ENCODE measurements at places on chromosomes 6 and 20. TPM values are rescaled to one million over a fixed set of nuclear protein-coding genes. Genes with fewer than 3 reads are reported as not detected.

GRCh38 chr6:32459781-32460424, 20.2 kb downstream of the HLA-DRA start:
- no peak for DNase-seq

DNA sequence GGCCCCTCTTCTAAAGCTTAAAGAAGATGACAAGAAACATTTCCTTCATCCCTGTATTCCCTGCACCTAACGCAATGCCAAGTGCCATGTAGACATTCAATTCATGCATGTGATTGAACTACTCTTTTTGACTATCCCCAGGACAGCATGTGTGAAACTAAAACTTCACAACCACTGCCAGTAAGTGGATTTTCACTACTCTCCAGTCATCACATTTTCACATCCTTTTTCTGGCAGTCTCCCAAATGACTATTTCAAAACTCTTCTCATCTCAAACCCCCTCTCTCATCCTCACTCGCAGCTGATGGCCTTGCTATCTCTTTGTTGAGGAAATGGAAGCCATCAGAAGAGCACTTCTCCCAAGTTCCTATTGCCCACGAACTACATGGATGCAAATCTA, 122.6 kb downstream of the OPRM1 start:
- DNase-seq = no peak

The RGS19 gene
- 3.1 TPM for total RNA-seq

DNA sequence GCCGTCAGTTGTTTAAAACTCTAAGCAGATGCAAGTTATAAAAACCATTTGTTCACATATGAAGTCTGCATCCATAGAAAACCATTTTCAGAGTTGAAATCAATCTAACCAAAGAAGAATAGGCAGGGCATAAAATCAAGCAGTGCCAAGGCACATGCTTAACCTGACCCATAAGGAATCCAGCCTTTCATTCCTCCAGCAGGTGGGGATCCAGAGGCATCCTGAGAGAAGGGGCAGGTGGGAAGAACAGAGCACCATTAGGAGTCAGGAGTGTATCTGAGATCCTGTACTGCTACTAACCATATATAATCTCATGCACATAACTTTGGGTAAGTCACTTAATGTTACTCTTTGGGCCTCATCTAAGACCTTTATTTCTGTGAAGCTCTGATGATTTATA, 29.4 kb upstream of the FOXO3 start:
- no peak for DNase-seq

- no peak for DNase-seq
Measured at GRCh38 chr6:36976007-36976264, 10.1 kb downstream of the MTCH1 start.

- DNase-seq = no peak
Measured at GRCh38 chr6:168585441-168585840, 144.5 kb downstream of the SMOC2 start.

The METTL24 gene
- 2.0 TPM for total RNA-seq

The OXT gene
- total RNA-seq = not detected

DNA sequence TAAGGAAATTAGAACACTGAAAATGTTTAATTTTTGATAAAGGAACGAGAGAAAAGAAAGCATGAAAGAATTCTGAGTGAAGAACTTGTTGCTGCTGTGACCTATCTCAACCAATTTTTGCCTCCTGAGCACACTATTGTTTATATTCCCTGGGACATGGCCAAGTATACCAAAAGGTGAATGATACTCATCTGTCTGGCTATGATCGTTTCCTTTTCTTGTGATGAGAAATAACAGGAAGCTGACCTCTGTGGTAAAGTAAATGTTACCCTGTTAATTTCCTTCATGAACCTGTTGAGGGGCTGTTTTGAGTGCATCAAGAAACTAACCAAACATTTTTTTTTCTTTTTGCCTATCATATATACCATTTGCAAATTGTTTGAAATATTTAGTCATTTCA, 69.1 kb downstream of the FIG4 start:
- no peak for DNase-seq

The TMEM217 gene
- total RNA-seq = 1.0 TPM

DNA sequence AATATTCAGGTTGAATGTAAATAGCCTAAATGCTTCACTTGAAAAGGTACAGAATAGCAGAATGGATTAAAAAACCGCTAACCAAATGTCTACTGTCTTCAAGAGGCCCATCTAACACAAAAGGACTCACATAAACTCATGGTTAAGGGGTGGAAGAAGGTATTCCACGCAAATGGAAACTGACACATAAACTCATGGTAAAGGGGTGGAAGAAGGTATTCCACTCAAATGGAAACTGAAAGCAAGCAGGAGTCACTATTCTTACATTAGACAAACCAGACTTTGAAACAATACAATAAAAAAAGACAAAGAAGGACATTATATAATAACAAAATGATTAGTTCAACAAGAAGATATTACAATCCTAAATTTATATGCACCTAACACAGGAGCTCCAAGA, 38.3 kb upstream of the PKIB start:
- DNase-seq = no peak

The ALDH8A1 gene
- 0.57 TPM for total RNA-seq

The MYLK2 gene
- 0.11 TPM for total RNA-seq

The SPDEF gene
- 0.19 TPM for total RNA-seq

GRCh38 chr20:36441416-36441815, 99.9 kb upstream of the MYL9 start:
- no peak for DNase-seq

The SCAF8 gene
- 62.7 TPM for total RNA-seq

DNA sequence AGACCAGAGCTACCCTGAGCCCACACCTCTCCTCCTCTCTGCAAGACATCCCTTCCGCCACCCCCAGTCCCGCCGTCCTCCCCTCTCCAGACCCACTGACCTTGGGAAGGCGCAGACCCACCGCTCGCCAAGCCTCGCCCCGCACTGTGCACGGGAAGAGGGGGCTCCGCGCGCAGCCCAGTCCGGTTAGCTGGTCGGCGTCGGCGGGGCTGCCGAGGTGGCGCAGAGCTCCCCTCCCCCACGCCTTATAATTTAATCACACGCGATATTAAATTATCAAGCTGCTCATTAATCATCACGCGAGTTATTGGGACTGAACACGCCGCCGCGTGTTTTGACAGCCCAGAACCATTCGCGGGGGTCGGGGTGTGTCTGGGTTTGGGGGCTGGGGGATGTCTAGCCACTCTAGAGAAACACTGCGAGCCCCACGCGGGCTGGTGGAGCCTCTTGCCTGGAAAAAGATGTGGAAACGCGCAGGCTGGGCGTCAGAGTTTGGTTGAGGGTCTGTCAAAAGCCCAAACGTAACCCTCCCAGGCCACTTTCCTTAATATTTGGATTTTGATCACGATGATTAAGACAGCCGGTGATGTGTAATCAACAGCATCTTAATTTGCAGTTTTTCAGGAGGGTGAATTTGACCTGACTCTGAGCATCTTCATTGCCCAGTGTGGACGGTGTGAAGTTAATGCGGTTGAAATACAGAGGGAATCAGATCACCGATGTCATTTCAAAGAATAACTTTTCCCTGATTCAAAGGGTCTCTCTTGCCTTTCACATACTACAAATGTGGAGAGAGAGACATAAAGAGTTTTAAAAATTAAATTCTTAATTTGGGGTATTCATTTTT, at the start of gene LINC00237:
Gene LINC00237, minus strand, starts transcription at position 188 of the 847 bp plus-strand sequence.
- no peak for DNase-seq

DNA sequence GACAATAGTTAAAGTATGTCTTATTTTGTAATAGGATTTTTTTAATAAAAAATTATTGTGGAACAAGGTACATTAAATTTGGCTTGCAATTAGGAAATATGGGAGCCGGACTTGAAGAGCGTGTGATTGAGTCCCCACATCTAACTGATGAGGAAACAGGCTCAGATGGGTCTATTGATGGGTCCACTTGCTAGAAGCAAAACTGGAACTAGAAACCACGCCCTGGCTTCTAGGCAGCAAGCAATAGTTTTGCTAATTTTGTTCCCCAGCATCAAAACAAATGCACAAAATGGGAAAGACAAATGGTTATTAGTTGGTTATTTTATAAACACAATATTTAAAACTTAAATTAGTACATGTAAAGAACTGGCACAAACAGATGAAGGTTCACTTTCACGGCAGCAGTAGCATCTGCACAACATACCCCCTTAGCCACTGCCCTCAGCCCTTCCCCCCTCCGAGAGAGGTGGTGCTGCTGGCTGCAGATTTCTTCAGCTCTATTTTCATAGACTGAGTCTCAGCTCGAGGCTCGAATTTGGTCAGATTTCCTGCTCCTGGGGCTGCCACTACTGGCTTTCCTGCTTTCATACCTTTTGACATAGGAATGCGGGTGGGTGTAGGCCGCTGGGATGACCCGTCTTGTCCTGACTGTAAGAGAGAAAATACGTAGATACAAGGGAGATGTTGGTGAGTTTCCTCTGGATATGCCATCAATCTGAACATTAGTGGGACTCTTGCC, 23.8 kb upstream of the TMEM30A start:
- no peak for DNase-seq

DNA sequence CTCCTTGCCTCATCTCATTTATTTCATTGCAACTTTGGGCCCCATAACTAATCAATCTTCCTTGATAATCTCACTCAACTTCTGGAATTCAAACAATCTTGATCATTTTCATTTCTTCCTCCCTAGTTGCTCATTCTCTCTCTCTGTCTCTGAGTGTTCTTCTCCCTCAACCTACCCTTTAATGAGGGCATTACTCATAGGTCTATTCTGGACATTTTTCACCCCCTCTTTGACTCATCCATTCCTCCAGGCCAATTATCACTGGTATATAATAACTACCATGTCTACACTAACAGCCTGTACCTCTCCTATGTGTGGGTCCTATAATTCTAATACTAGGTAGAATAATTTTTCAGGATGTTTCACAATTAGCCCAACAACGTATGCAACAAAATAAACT, 78.8 kb downstream of the COL21A1 start:
- DNase-seq = no peak

The ASIP gene
- 10.5 TPM for total RNA-seq

The LIME1 gene
- 5.0 TPM for total RNA-seq

DNA sequence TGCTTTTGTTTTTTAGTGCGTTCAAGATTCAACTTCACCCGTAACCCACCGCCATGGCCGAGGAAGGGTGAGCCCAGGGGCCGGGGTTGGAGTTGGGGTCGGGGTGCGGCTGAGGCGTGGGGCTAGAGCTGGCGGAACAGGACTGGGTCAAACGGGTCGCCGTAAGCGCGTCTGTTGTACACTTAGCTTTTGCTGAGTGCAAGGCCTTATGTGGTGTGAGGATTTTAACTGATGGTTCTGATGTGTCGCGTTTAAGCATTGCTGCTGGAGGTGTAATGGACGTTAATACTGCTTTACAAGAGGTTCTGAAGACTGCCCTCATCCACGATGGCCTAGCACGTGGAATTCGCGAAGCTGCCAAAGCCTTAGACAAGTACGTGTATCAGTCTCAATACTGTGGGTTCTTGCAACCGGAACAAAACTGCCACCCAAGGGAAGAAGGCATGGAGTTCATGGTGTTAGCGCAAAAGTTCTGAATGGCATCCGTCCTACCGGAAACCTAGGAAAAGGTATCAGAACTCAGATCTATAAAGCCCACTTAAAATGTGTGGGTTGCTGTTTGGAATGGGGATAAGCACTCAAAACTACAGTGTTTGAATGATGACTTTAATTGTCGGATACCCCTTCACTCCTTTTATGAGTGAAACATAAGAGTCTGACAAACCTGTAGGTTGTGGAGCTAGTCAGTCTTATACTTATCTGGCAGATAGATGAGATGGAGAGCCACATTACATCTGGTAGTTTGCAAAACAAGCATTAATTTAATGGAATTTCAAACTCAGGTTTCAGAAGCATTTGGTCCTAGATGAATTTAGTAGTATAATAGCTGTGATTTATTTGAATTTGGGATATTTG, 574 bp downstream of the RPS12 start:
- DNase-seq = no peak

- DNase-seq = no peak
Measured at GRCh38 chr6:5878792-5879191, 127.9 kb downstream of the NRN1 start.

DNA sequence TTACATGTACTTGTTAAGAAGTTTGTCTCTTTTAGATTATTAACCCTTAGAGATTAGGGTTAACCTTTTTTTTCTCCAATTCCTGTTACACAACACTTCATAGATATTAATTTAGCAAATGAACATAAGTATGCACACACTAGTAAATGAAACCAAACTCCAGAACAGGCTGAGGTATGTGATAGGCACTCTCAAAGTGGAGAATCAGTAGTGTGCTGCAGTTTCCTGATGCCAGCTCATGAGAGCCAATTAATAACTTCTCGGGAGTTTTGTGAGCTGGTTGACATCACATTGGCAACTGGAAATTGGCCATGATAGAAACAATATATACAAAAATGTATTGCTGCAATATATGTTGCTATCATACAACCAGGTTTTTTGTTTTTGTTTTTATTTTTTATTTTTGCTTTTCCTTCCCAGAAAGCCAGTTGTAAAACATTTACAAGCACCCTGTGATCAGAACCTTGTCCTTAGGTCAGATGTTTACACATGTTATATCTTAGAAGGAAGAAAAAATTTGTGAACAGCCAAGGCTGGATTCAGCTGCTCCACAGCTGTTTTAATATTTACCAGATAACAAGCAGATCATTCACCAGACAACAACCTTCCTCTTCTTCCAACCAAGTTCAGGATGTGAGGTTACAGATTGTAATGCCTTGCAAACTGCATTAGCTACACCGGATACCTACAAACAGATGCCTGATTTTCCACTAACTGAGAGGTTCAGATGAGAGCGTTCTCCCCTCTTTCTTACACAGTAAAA, 42.4 kb upstream of the ECHDC1 start:
- DNase-seq = no peak

The GPLD1 gene
- total RNA-seq = 0.81 TPM

DNA sequence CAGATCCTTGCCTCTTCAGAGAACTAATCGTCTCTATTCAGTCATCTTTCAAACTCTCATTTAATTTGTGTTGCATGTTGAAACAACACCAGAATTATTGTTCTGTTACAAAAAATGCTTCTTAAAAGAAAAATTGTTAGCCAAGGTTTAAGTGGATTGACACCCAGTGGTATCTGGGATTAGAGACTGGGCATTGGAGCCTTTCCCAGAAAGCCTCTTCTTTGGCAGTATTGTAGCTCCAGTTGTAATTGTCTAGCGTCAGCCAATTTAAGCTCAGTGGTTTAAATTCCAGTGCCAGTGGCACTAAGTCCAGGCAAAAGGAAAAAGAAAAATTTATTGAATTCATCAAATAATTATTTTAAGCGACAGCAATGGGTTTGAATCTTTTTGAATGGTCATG, 801 bp downstream of the CCDC28A start:
- DNase-seq = no peak

- DNase-seq = no peak
Measured at GRCh38 chr6:40383348-40384115, 203.6 kb downstream of the LRFN2 start.

GRCh38 chr6:82275686-82276085, 28.1 kb upstream of the IBTK start:
- DNase-seq = no peak

GRCh38 chr6:30155520-30156261, 5.3 kb downstream of the TRIM10 start:
- no peak for DNase-seq

The GNAS-AS1 gene
- 0.75 TPM for total RNA-seq

GRCh38 chr20:46826343-46826984, 68.2 kb upstream of the EYA2 start:
- DNase-seq = no peak

- no peak for DNase-seq
Measured at GRCh38 chr6:123997223-123997622, 193.6 kb downstream of the NKAIN2 start.

GRCh38 chr6:79954849-79955248, 7.5 kb upstream of the ELOVL4 start:
- DNase-seq = no peak
